ENCODE measurements at places on chromosomes 4 and X.

DNA sequence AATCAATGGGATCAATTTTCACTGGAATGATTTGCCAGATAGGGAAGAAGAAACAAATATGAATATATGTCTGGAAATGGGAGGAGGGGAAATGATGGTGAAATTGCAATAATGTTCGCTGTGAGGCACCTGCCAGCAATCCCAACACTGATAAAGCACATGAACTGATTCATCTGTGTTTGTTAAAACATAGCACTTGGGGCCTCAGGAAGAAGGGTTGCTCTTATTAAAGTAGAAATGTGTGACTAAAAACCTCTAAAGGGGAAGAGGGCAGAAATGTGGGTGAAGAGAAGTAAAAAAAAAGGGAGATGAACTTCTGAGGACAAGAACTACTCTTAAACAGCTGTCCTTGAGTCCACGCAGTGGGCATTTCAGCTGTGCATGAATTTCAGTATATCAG lies 101.4 kb downstream of the C4orf51 start:
- no peak for DNase-seq

DNA sequence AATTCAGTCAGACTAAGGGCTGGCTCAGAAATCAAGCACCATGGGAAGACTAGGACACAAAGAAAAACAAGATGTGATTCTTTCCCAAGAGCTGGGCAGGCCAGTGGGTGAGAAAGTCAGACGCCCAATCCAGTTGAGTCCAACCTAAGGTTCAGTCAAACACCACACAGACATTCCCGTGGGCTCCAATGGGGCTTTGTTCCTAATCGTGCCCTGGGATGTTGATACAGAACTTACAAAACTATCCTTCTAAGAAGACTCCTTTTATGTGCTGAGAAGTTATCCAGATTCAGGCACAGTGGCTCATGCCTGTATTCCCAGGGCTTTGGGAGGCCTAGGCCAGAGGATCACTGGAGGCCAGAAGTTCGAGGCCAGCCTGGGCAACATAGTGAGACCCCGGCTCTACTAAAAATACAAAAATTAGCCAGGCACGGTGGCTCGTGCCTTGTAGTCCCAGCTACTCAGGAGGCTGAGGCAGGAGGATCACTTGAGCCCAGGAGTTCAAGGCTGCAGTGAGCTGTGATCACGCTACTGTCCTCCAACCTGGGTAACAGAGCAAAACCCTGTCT lies 3.7 kb downstream of the BLOC1S4 start:
- no peak for DNase-seq

DNA sequence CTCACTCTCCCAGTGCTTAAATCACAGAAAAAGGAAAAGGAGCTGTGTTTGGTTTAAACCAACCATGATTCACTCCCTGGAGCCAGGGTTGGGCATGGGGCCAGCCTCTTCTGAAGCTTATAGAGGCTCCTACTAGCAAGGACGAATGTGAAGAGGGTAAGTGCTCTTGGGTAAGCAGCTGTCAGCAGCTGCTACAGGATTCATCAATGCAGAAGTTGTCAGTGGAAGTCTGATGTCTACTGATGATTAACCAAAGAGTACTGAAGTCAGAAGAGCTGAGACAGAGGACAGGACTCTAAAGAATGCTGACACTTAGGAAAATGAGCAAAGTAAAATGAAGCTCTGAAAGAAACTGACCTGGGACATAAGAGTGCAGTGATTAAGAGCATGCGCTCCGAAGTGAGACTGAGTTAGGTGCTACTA lies 32.7 kb upstream of the JADE1 start:
- no peak for DNase-seq

DNA sequence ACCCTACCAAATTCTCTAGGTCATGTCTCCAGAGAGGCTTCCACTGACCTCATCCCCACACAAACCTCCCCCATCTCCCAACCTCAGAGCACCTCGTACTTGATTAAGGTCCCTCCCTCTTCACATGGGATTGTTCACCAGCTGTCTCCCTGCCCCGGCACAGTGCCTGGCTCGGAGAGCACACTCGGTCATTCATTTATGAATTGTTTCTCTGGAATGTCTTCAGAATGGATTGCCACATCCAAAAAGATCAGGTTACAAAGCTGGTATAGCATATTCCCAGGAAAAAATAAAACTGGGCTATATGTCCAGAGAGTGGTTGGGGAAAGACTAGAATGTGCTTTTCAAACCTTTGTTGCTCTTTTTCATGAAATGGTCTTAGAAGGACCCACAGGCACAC lies 21.6 kb downstream of the JAKMIP1 start:
- peak; percentile 9 for DNase-seq

- no peak for DNase-seq
Measured at GRCh38 chr4:182847576-182848450, 69.4 kb downstream of the DCTD start.

- no peak for DNase-seq
Measured at GRCh38 chrX:103554687-103555424, 30.5 kb upstream of the TCEAL4 start.

DNA sequence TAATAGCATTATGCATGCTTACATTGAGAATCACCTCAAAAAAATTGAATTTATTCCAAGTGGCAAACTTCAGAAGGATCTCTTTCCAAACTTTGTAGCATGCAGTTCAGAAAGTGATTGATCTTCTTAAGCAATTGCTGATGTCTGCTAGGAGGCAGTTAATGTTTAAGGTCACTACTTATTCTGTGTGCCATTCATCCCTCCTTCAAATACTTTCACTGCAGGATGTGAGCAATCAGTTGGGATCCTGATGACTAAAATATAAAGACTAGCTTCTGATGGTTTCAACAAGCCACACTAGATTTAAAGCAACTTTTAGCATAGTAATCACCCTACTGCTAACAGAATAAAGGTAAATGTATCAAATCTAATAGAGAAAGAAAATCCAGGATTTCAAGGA lies 414.1 kb downstream of the ADGRL3 start:
- DNase-seq: no peak

DNA sequence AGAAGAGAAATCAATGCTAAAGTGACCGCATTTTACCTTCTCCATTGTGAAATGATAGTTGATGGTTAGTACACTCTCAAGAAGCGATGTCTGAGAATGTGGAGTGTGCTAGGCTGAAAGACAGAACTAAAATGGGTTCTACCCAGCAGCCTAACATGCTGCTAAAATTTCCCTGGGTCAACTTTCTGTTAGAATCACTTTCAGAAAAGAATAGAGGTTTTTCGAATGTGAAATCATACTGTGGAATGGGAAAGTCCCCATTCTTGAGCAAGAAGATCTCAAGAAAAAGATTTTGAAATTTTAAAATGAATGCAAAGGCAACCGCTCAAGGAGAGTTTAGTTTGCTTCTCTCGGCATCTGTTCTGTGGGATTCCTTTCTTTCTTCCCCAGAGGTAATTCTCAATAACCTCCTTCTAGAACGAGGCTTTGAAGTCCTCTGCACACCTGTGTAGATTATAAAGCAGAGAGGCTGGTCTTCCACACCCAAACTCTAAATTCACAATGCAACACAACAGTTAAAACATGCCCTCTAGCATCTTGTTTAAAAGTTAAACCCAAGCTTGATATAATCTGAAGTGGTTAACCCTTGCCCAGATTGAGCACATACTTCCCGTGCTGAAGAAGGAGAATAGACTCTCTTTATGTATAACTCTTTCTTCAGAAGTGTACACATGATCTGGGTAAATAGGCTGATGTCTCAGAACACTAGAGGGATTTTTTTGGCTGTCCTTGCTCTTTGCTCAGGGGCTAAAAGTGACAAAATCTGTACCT lies 208.7 kb upstream of the KLF3 start:
- DNase-seq: no peak

DNA sequence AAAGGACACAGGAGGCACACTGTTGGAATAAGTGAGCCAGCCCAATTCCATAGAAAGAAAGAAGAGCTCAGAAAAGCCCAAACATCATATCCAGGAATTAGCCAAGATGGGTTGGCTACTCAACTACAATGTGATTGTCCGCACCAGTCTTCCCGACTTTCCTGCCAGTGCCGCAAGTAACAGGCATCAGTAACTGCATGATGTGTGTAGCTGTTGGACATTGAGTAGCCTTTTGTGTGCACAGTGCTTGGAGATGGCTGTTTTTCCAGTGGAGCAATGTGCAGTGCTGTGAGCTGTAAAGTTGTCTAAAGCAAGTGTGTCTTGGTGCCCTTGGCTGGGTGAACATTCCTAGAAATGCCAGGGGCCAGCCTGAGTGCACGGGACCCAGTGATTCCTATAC lies 29.2 kb upstream of the FAM193A start:
- no peak for DNase-seq
